ENCODE measurements at places on chromosomes 3 and 15. TPM values are rescaled to one million over a fixed set of nuclear protein-coding genes. Genes with fewer than 3 reads are reported as not detected.

DNA sequence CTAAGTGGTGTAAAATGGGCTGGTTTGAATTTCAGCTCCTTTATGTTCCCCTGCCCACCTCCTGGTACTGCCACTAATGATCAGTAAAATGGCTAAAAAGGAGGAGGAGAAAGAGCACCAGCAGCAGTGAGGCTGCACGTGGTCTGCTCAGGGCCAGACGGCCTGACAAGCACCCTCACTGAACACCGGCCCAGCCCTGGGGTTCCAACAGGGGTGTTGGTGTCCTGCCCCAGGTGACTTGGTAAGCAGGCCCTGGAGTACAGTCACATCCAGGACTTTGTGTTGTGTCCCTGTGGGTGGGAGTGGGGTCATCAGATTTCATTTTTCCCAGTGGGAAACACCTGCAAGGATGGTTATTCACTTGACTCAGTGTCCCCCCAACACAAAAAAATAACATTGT lies 5.4 kb downstream of the BAHD1 start:
- H3K36me3 ChIP-seq, result no peaks in the 10 kb centered on the region
- H3K27ac ChIP-seq, result no peak overlapping the region
- H3K4me1 ChIP-seq, result peaks cover 42% of the 10 kb centered on the region
- H3K27me3 ChIP-seq, result no peaks in the 10 kb centered on the region
- H3K4me3 ChIP-seq, result no peak overlapping the region
- DNase-seq, result no peak

DNA sequence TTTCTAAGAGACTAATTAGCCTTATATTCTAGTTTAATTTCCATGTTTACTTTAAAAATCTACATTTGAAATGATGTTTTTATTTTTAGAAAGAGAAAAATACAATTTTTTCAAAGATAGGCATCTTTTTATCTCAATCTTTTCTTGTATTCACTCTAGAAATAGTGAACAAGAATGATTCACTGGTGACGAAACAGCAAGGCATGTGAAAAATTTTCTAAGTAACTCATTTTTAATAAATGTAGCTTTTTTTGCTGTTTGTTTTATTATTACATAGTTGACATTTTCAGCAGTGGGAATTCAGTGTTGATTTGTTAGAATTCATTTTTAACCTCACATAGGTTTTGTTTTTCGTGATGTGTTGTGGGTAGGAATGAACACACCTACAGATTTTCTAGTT lies 1226.4 kb downstream of the NSUN3 start:
- H3K27ac ChIP-seq, result no peak overlapping the region
- H3K4me1 ChIP-seq, result no peaks in the 10 kb centered on the region
- no peak for DNase-seq
- no peak overlapping the region for H3K4me3 ChIP-seq

Gene DNAJB8
- not detected for total RNA-seq

GRCh38 chr3:9615003-9615628 lies 34.2 kb upstream of the MTMR14 start:
- H3K36me3 ChIP-seq, result no peaks in the 10 kb centered on the region
- H3K4me3 ChIP-seq, result no peak overlapping the region
- no peaks in the 10 kb centered on the region for H3K4me1 ChIP-seq
- H3K27ac ChIP-seq, result no peak overlapping the region
- no peak for DNase-seq

GRCh38 chr3:49839193-49839809 lies 17.1 kb downstream of the TRAIP start:
- no peak overlapping the region for H3K4me3 ChIP-seq
- H3K27ac ChIP-seq, result no peak overlapping the region
- no peaks in the 10 kb centered on the region for H3K4me1 ChIP-seq
- peak; percentile 79 for DNase-seq

- DNase-seq, result peak; percentile 84
- no peaks in the 10 kb centered on the region for H3K27me3 ChIP-seq
- peaks cover 19% of the 10 kb centered on the region for H3K4me1 ChIP-seq
- H3K36me3 ChIP-seq, result peaks cover 4% of the 10 kb centered on the region
- peak overlapping the region; percentile 99 for H3K4me3 ChIP-seq
- peak overlapping the region; percentile 100 for H3K27ac ChIP-seq
Observed at GRCh38 chr15:50906954-50907600, 1.4 kb upstream of the AP4E1 start.

DNA sequence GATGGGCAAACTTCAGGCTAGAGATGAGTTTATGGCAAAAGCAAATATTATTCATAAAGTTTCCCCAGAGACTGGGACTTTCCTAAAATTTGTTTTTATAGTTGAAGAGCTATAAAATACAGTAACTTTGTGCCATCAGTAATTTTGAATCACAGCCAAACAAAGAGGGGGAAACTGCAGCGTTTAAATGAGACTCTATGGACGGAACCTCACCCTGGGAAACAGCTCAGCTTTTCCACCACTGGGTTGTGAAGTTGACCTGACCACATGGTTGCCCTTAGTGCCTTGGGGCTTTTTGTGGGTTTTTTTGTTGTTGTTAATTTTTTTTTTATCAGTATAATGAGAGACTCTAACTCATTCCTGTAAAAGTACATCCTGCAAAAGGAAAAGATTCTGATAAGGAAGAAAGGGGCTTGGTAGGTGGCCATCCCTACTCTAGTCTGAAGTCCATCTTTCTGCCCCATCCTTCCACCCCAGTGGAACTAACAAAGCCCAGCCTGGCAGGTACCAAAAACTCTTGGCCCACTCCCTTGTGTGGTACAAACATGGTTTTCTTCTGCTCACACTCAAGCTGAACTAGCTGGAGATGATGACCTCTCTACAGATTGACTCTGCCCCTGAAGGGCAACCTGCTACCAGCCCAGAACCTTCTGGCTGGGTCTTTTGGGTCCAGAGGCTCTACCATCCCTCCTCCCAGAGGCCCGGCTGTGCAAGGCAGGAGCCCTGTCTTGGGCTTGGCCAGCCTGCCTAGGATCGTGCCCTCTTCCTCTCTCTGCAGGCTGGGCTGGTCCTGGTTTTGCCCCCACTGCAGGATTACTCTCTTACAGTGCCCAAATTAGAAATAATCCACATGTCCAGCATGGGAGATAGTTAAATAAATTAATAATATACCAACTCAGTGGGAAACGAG lies 41.2 kb downstream of the RLBP1 start:
- peak; percentile 11 for DNase-seq
- no peak overlapping the region for H3K27ac ChIP-seq
- H3K4me1 ChIP-seq, result no peaks in the 10 kb centered on the region
- no peak overlapping the region for H3K4me3 ChIP-seq
- no peaks in the 10 kb centered on the region for H3K27me3 ChIP-seq

Gene SLC22A14
- not detected for total RNA-seq

GRCh38 chr3:100486808-100487207 lies 5.6 kb upstream of the TMEM45A start:
- H3K4me3 ChIP-seq, result no peak overlapping the region
- no peak for DNase-seq
- peaks cover 26% of the 10 kb centered on the region for H3K27me3 ChIP-seq
- no peaks in the 10 kb centered on the region for H3K36me3 ChIP-seq

DNA sequence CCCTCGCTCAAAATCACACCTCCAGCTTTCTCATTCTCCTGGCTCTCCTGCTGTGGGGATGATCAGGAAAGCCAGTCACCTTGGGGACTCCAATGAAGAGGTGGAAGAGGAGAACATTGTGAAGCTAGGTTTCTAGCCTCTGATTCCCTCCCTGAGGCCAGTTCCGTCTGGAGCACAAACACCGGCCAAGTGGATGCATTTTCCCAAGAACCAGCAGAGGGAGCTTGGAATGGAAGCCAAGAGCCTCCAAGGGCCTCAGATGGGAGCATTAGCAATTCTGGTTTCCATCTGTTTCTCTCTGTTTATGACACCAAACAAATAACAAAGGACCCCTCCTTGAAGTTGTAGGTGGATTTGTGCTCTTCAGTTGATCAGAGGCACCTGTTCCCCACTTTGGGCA lies 40.6 kb upstream of the NMNAT3 start:
- H3K4me1 ChIP-seq, result no peaks in the 10 kb centered on the region
- H3K36me3 ChIP-seq, result no peaks in the 10 kb centered on the region
- H3K4me3 ChIP-seq, result no peak overlapping the region
- H3K27ac ChIP-seq, result no peak overlapping the region
- no peak for DNase-seq

GRCh38 chr3:21562243-21562642 lies 188.8 kb downstream of the ZNF385D start:
- DNase-seq, result no peak
- no peak overlapping the region for H3K4me3 ChIP-seq
- H3K4me1 ChIP-seq, result no peaks in the 10 kb centered on the region

Gene LSG1
- 50.5 TPM for total RNA-seq

DNA sequence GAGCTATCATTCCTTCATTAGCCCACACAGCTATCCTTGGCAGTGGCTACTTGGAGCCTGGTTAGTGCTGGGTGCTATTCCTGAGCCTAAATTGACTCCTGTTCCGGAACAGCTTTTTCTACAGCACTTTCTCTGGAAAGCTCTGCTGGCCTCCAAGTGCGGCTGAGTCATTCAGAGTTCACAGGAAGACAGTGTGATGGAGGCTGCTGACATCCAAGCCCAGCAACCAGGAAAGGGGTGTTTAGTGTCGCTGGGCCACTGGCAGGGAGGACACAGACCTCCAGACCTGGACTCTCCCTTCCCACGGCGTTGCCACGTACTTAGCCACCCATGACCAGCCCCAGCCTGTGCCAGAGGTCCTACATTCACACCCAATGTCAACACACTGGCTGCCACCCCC lies 28.7 kb downstream of the CACNA2D2 start:
- no peaks in the 10 kb centered on the region for H3K36me3 ChIP-seq
- DNase-seq, result no peak
- H3K4me1 ChIP-seq, result no peaks in the 10 kb centered on the region
- H3K4me3 ChIP-seq, result no peak overlapping the region

Gene DLL4
- not detected for total RNA-seq

DNA sequence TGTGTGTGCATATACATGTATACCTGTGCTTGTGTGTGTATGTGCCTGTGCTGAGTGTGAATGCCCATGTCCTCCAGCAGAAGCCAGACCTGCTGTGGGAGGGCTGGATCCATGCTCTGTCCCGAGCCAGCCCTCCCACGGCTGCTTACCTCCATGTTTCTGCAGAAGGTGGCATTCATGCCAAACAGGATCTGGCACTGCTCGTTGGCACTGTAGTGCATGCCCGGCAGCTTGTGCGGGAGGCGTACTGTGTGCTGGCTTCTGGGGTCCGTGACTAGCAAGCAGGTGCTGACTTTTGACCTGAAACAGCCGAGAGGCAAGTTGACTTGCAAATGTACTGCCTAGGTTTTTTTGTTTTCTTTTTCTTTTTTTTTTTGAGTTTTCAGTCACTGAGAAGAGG lies 189.3 kb downstream of the ADAMTS17 start:
- no peaks in the 10 kb centered on the region for H3K27me3 ChIP-seq
- no peaks in the 10 kb centered on the region for H3K36me3 ChIP-seq
- H3K4me3 ChIP-seq, result no peak overlapping the region
- no peaks in the 10 kb centered on the region for H3K4me1 ChIP-seq

GRCh38 chr3:149426325-149426724 lies 48.2 kb upstream of the TM4SF4 start:
- H3K27ac ChIP-seq, result no peak overlapping the region
- no peak for DNase-seq
- no peak overlapping the region for H3K4me3 ChIP-seq
- no peaks in the 10 kb centered on the region for H3K36me3 ChIP-seq

GRCh38 chr3:13420831-13421765 lies 976 bp upstream of the NUP210 start:
- H3K4me1 ChIP-seq, result peaks cover 71% of the 10 kb centered on the region
- peak overlapping the region; percentile 69 for H3K4me3 ChIP-seq
- DNase-seq, result peak; percentile 76
- H3K27me3 ChIP-seq, result no peaks in the 10 kb centered on the region
- H3K36me3 ChIP-seq, result no peaks in the 10 kb centered on the region

GRCh38 chr3:48016301-48016973 lies at the start of gene MAP4:
Gene MAP4, minus strand, starts transcription at chr3:48016416. Its CDS starts 17,556 bp downstream, at chr3:47998860.
- H3K27ac ChIP-seq, result no peak within 1 kb of the TSS
- no peaks in the 10 kb centered on the region for H3K36me3 ChIP-seq
- H3K27me3 ChIP-seq, result no peaks in the 10 kb centered on the region
- peaks cover 19% of the 10 kb centered on the region for H3K4me1 ChIP-seq

GRCh38 chr15:64731805-64732151 lies 43.6 kb downstream of the RBPMS2 start:
- no peak for DNase-seq
- no peaks in the 10 kb centered on the region for H3K27me3 ChIP-seq
- peaks cover 5% of the 10 kb centered on the region for H3K4me1 ChIP-seq
- H3K36me3 ChIP-seq, result no peaks in the 10 kb centered on the region
- H3K4me3 ChIP-seq, result no peak overlapping the region

Gene SHQ1
- total RNA-seq, result 14.6 TPM

Gene P3H2
- not detected for total RNA-seq

DNA sequence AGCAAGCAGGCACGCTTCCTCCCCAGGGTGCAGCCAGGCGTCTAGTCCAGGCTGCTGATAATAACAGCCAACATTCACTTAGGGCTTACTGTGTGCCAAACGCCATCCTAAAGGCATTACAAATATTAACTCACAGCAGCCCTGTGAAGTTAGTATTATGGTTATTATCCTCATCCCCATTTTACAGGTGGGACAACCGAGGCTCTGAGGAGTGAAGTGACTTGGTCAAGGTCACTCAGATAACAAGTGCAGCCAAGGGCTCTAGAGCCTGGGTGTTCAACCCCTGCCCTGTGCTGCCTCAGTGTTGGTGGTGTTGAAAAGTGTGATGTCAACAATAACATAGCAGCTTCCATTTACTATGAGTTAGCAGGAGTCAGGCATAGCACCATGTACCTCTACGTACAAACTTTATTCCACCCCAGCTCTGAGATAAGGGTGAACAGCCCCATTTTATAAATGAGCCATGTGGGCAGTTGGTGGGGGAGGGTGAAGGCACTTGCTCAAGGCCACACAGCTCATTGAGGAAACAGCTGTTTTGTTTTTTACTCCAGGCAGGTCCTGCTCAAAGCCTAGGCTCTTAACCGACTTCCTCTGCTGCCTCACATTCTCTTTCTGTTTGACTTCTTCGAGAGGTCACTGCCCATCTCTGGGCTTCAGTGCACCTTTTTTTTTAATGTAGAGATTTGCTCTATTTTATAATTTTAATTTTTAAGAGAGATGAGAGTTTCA lies 24.0 kb upstream of the TRH start:
- no peaks in the 10 kb centered on the region for H3K4me1 ChIP-seq
- no peak for DNase-seq
- no peak overlapping the region for H3K4me3 ChIP-seq
- H3K36me3 ChIP-seq, result no peaks in the 10 kb centered on the region
- H3K27me3 ChIP-seq, result peaks cover 6% of the 10 kb centered on the region

GRCh38 chr15:59516655-59517461 lies 78.9 kb downstream of the FAM81A start:
- DNase-seq, result no peak
- H3K27me3 ChIP-seq, result peaks cover 9% of the 10 kb centered on the region
- no peak overlapping the region for H3K27ac ChIP-seq
- no peaks in the 10 kb centered on the region for H3K36me3 ChIP-seq
- no peak overlapping the region for H3K4me3 ChIP-seq
- no peaks in the 10 kb centered on the region for H3K4me1 ChIP-seq

GRCh38 chr3:57816471-57817095 lies 60.5 kb downstream of the SLMAP start:
- no peak for DNase-seq
- no peak overlapping the region for H3K4me3 ChIP-seq
- no peak overlapping the region for H3K27ac ChIP-seq
- H3K27me3 ChIP-seq, result no peaks in the 10 kb centered on the region

- H3K36me3 ChIP-seq, result no peaks in the 10 kb centered on the region
- no peak overlapping the region for H3K4me3 ChIP-seq
- no peaks in the 10 kb centered on the region for H3K4me1 ChIP-seq
- DNase-seq, result peak; percentile 48
- H3K27me3 ChIP-seq, result no peaks in the 10 kb centered on the region
Observed at GRCh38 chr3:109023656-109024254, 70.1 kb upstream of the GUCA1C start.
